Spinal cord (tissue), 10 donors: ENCODE measurements at places on chromosomes 5 and 9.

DNA sequence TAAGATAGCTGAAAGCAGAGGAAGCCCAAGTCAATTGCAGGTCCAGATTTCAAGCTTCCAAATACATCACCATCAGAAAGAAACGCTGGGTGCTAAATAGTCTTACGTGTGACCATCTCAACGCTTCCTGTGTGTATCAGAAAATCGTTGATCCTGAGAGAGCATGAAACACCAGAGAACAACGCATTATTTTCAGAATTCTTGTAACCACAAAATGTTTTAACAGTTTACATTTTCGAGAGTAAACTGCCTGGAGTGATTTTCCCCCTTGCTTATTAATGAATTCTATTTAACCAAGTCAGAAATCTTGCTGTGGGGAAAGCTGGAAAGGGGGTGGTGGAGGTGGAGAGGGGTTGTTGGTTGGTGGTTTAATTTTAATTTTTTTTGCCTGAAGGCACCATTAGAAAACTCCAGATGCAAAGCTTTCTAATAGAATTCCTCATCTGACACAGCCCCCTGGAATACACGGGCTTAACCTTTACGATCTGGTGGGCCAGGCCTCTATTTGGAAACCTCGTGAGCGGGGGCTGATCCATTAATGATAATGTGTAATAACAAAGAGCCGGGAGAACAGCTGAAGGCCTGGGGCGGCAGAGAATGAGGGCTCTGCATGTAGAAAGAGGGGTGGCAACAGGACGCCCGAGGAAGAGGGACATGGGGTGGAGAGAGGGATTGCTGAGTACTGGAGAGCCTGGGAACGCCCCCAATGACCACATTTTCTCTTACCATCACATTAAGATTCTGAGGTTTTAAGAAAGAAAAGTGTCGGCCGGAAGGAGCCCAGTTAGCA, 124.5 kb upstream of the NFIB start:
- DNase-seq = no peak

DNA sequence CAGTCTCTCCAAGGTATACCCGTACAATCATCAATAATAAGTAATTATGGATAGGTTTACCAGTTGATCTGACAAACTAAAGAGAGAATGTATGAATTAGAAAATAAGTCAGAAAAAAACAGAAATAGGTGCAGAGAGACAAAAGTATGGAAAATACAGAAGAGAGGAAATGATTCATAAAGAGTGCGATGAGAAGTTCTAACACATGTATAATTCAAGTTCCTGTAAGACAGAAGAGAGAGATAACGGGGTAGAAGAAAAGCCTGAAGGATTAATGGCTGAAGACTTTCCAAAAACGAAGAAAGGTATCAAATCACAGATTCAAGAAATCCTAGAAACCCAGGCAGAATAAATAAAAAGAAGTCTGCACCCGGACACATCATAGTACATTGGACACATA, 16.2 kb upstream of the SMU1 start:
- DNase-seq = no peak

DNA sequence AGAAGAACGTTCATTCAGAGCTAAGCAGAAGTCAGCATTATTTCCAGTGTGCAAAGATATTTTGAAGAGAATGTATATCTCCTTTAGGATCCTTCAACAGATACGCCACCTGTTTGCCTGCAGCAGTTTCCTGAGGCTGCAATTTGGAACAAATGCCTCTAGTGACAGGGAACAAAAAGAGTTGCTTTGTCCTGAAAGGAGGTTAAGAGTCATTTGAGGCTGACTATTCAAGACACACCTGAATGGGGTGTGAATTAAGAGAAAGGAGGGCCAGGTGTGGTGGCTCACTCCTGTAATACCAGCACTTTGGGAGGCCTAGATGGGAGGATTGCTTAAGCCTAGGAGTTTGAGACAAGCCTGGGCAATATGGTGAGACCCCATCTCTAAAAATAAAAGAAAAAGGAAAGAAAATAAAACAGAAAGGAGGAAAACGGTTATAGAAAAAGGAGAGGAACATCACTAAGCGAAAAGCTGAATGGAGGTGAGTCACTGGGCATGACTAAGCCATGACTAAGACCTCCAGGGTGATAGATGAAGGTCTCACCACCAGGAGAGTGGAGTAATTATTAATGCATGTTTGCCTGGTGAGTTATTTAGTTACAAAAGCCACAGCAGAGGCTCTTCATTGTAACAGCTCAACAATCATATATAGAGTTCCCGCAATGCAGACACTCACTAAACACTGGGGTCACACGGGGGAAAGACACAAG, 255.2 kb upstream of the TNC start:
- DNase-seq = no peak

DNA sequence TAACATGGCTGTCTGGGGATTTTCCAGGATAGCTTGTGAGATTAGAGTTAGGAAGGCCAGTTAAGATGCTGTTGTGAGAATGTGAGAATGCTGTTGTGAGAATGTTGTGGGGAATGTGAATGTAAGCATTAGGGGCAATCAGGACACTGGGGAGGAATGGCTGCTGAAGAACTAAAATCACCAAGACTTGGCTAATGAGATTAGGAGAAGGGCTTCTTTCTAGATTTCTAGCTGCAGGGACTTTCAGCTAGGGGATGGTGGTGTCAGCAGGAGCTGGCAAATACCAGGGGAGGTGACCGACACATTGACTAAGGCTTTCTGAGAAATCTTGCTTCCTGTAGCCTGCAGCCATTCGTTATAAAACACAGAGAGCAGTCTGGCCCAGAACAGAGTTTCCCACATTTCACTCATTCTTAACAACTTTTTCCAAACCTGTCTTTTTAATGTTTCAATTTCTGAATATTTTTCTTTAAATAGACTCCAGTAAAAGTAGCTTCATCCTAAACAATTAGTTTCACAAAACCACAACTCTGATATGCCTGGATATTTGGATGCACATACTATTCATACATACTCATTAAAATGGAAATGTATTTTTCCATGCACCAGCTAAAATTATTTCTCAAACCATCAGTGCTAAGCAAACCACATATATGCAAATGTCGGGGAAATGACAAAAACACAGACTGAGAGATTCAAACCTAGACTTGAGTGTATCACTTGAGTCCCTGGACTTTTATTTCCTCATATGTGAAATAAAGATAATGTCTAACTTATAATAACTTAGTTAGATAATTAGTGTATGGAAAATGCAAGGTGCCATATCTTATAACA, 89.3 kb upstream of the TNC start:
- no peak for DNase-seq
